ENCODE measurements at places on chromosomes 12 and 14.

- DNase-seq = no peak
These were observed 572 bp upstream of the RASSF8 start for GRCh38 chr12:25957793-25958427.

GRCh38 chr14:94387051-94388026, 1.1 kb downstream of the SERPINA1 start:
- DNase-seq = no peak

GRCh38 chr14:90580377-90581335, 183.8 kb downstream of the CALM1 start:
- DNase-seq = no peak

- no peak for DNase-seq
These were observed 2.3 kb downstream of the OR6J1 start for GRCh38 chr14:22641846-22642245.

DNA sequence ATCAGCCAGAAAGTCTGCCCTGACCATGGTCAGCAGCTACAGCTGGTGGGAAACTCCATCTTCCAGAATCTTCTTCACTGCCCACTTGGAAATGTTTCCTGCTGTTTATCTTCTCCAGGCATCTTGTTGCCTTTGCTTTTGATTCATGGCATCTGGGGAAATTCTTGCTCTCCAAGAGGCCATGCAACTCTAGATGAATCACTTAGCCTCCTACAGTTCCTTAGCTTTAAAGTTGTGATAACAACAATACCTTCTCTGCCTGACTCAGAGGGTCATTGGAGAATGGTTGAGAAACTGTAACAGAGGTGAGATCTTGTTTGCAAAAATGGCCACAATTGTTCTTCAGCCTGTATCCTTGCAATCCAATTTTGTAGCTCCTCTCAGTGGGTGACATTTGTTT, 121.0 kb upstream of the VRK1 start:
- DNase-seq = no peak

DNA sequence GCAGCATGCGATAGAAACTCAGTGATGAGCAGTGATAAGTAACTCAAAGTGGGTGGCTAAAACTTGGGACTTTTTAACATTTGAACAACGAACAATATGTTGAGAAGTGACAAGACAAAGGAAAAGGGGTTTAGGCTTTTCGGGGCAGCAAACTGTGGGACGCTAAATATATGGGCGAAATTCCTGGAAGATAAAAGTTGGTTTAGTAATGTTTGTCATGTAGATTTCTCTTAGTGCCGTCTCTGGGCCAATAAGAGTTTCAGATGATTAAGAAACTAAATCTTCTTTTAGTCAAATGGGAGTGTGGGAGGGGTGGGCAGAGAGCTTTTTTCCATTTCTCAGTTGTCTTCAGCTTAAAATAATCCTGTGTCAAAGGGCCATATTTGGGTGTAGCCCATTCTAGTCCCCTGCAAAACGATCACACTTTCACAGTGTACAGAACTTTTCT, 41.7 kb upstream of the FUT8 start:
- DNase-seq = no peak

GRCh38 chr14:77228056-77228455, 43.0 kb downstream of the NGB start:
- DNase-seq = no peak

DNA sequence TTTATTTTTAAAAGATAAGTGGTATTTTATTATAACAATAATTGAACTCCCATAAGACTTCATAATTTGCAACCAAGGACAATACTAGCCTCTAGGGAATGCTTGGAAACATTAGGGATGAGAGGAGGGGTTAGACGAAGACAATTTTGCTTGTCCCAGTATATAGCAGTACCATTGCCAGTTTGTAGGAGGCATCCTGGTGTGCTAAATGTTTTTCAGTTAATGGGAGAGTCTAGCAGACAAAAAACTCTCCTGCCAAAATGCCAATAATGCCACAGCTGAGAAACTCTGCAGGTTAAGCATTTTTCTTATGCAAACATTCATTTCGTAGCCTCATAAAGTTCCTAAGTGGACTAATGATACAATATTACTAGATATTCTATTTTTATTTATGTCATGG, 38.1 kb downstream of the RASSF9 start:
- DNase-seq = no peak

- no peak for DNase-seq
These were observed 411.6 kb downstream of the CCER1 start for GRCh38 chr12:90543374-90543773.

Data from stimulated activated CD8-positive, alpha-beta memory T cell treated with anti-CD3 and anti-CD28 coated beads, Interleukin-2, amount 100 ng/mL, for 1 hour (primary cell).